Activated naive CD4-positive, alpha-beta T cell (primary cell): ENCODE measurements at places on chromosomes 5 and 9.

GRCh38 chr9:101618698-101619097 lies 23.9 kb upstream of the PPP3R2 start:
- no peak for DNase-seq

- DNase-seq, result no peak
These were observed 21.6 kb upstream of the C5orf46 start for GRCh38 chr5:147927901-147928300.

- no peak for DNase-seq
These were observed 61.2 kb upstream of the JAK2 start for GRCh38 chr9:4923580-4924544.

DNA sequence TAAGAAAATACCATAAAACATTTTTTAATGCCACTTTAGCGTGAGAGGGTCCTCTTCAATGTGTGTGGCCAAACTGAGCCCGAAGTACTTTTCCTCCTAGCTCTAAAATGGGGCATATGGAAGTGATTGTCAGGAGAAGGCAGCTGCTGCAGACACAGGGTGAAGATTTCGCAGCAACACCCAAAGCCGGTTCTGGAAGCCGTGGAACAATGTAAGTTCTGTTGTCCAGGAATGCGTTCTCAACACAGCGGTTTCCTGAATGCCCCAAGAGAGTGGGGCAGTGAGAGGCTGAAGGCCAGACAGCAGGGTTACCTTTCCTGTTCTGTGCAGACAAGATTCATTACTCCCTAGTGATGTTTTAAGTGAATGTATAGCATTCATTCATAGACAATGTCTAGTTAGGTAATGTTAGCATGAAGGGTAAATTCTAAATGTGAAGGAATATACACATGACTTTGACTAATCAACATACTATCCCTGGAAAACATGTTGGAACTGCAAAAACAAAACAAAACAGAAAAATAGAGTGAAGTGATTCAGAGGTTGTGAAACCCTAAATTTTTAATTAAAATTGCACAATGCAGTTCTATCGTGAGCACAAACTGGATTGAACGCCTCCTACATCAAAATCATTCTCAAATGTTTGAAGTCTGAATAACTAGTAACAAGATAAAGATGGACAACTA lies 197.0 kb upstream of the SEMA6A start:
- DNase-seq, result no peak

DNA sequence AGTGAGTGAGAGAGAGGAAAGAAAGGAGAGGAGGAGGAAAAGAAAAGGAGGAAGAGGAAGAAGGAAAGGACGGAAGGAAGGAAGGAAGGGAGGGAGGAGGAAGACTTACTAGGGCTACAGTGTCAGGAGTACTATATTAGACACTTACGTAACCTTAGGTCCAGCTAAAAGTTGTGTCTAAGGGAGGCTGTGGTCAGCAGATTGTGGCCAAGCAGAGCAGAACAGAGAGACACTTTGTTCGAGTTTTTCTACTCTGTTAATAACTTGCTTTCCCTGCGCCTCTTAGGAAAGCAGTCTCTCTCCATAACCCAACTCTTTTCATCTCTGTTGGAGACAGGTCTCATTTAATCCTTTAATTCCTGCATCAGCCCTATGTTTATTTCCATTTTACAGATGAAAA lies 138.9 kb downstream of the KCNN2 start:
- DNase-seq, result no peak

- no peak for DNase-seq
These were observed 11.1 kb downstream of the CSF1R start for GRCh38 chr5:150075233-150075632.

DNA sequence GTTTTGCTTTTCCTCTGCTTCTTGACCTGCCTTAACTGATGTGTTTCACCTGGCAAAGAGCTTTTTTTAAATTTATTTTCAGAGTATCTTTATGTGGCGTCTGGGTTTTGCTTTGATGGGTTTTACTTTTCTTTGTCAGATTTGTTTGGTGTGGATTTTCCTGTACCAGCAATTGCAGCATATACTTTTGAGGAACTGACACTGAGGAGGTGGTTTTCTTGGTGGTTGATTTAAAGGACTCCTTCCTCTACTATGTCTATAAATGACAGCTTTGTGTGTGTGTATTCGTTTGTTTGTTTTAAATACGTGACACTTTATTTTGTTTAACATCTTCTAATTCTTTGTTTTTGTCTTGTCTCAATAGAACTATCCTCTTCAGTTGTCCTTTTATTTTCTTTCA lies 1071.9 kb upstream of the ARRDC3 start:
- DNase-seq, result no peak

DNA sequence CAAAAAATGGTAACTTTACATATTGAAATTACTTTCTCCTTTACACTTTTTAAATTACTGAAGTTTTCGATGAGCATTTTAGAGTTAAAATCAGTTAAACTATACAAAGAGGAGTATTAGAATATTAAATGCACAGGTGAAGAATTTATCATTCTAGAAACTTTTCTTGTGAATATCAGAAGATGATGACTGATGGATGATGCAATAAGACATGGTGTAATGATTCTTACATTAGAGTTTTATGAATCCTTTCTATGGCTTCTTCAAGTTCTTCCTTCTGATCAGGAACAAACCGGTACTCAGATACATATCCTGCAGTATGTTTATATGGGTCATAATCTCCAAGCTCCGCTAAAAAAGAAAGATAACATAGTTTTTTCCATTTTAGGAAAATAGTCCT lies 154.4 kb downstream of the EPB41L4A start:
- DNase-seq, result no peak

GRCh38 chr9:136383436-136383835 lies 10.0 kb upstream of the CARD9 start:
- DNase-seq, result no peak

- no peak for DNase-seq
These were observed 69.2 kb upstream of the SH3GL2 start for GRCh38 chr9:17509701-17510100.

DNA sequence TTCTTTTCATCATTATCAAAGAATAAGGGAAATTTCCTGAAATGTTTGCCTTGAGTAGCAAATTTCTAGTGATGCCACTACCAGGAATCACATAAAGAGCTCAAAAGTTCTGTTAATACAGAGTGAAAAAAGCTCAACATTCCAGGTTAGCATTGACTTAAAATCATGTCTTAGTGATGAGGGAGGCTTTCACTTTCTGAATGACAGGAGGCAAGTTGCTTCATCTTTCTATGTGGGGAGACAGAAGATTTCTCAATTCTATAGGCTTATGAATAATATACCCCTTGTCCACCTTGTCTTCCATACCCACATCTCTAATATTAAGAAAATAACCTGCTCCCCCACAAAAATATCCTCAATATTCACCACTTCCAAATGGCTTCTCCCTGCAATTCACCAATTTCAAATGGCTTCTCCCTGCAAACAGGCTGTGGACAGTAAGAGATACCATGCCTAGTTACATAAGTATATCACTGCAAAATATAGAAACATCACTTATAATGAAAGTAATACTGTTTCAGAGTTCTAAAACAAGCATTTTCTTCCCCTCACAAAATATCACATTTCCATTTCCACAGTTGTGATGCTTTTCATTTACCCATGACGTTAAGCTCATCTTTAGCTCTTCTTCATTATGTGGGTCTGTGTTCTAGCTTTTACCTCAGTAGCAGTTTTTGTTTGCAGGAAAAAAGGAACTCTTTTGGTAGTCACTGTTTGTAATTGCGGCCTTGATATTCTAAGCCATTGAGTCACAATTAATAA lies 2.2 kb upstream of the JAK2 start:
- no peak for DNase-seq

DNA sequence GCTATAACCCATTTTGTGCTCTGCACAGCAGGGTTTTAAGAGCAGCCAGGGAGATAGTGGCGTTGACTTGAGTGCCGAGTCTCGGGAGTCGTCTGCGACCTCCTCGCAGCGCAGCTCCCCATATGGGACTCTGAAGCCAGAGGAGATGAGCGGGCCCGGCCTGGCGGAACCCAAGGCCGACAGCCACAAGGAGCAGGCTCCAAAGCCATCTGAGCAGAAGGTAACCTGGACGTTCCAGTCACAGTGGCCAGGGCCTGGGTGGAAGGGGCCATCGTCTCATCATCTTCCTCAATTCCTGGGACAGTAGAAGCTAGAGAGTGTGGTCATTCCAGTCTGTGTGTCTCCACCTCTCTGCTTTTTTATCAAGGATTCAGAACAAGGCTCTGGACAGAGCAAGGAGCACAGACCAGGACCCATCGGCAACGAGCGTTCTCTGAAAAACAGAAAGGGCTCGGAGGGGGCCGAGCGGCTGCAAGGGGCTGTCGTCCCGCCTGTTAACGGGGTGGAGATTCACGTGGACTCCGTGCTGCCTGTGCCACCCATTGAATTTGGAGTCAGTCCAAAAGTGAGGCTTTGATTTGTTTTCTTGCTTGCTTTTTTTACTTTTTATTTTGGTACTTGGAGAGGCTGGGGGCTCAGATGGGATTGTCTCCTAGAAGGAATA lies 20.2 kb upstream of the POMT1 start:
- no peak for DNase-seq

- no peak for DNase-seq
These were observed 607.8 kb downstream of the BNC2 start for GRCh38 chr9:16262477-16263261.

DNA sequence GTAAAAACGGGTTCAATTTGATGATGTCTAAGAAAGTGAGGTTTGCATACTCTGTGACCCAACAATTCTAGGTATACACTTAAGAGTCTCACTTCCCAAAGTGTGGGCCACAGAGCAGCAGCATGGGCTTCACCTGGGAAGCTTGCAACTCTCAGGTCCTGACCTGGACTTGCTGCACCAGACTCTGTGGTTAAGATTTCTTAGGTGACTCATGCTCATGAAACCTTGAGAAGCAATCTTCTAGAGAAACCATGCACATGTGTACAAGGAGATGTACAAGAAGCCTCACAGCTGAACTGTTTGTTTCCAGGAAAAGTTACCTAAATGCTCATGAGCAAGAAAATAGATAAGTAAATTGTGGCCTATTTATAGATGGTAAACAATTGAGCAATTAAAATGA lies 30.0 kb downstream of the DNAJC21 start:
- DNase-seq, result no peak

GRCh38 chr5:127813633-127814587 lies 110.7 kb downstream of the CCDC192 start:
- no peak for DNase-seq

DNA sequence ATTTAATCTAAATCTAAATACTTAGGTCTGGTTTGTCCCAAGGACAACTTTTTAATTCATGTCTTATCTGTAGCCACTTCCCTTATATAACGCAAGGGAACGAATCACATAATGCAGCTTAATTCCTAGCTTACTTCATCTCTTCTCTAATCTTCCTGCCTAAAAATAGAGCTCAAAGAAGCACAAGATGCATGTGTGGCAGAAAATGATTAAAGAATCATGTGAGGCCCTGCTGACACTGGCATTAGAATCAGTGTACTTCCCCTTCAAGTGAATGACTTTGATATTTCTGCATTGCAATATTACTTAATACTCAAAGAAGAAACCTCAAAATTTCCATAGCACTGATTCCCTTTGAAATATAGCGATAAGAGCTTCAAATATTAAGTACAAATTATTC lies 317.9 kb upstream of the FTMT start:
- DNase-seq, result no peak

DNA sequence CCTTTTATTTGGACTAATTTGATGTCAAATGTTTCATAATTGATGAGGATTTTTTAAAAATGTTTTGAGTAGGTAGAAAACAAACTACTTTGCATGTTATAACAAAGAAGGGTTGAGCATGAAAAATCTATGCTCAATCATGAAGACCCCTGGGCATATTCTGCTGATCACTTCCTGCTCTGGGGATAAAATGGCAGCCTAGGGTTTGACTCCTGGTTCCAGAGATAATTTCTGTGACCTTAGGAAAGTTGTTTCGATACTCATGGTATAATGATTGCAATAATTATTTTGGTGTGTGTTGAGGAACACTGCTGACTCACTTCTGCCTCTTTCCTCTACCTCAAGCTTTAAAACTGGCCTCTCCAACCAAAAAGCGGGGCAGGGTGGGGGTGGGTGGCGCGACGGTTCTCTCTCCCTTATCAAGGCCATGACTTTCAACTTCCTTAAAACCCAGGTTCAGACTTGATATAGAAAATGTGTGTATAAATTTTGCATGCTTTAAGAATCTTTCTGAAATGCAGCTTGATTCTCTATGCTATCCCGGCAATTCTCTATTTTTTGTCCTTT lies 6.0 kb upstream of the PIP5K1B start:
- no peak for DNase-seq

DNA sequence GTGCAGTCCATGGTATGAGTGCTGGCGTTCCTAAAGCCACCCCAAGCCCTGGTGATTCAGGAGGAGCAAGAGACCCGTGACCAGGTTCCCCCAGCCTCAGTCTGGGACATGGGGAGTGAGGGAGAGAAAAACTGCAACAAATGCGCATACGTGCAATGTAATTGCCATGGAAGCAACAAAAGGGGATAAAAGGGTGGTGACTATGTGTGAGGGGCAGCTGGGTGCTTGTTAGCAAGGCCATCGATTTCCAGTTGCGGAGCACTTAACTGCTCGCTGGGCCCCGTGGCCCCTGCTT lies 709 bp upstream of the SH3PXD2B start:
- DNase-seq, result no peak

DNA sequence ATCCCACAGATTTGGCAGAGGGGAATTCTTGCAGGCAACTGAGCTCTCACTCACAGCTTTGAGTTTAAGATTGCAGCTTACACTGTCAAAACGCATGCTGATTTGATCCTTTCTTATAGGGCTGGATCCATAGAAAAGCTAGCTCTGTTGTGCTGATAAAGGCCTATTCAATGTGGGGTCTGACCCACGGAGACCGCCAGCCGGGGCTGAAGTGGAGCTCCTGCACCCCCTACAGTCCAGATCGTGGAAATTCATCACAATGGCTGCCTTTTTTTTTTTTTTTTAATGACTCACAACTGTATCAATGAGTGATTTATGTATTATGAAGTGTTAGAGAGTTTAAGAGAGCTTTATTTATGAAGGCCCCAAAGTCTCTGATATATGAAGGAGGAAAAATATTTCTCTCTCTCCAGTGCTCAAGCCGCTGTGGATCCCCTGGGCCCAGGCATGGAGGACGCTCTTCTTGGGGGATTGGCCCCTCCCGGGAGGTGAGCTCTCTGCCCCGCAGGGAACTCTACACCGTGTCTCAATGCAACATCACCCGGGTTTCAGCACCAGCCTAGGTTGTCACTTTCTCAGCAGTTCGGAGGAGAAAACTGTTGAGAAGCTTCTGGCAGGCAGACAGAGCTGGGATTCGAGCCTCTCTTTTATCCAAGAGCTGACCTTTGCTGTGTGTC lies 700.2 kb downstream of the IRX1 start:
- DNase-seq, result no peak

GRCh38 chr9:76926324-76926741 lies 20.4 kb upstream of the PRUNE2 start:
- DNase-seq, result no peak

GRCh38 chr5:134125039-134126015 lies 10.8 kb downstream of the TCF7 start:
- DNase-seq, result no peak

- no peak for DNase-seq
These were observed 53.4 kb downstream of the DUSP1 start for GRCh38 chr5:172717481-172718195.
